ENCODE measurements at places on chromosomes 7 and 10.
A peak's percentile ranks its signal among the peaks of the same experiment; 100 is the strongest.

DNA sequence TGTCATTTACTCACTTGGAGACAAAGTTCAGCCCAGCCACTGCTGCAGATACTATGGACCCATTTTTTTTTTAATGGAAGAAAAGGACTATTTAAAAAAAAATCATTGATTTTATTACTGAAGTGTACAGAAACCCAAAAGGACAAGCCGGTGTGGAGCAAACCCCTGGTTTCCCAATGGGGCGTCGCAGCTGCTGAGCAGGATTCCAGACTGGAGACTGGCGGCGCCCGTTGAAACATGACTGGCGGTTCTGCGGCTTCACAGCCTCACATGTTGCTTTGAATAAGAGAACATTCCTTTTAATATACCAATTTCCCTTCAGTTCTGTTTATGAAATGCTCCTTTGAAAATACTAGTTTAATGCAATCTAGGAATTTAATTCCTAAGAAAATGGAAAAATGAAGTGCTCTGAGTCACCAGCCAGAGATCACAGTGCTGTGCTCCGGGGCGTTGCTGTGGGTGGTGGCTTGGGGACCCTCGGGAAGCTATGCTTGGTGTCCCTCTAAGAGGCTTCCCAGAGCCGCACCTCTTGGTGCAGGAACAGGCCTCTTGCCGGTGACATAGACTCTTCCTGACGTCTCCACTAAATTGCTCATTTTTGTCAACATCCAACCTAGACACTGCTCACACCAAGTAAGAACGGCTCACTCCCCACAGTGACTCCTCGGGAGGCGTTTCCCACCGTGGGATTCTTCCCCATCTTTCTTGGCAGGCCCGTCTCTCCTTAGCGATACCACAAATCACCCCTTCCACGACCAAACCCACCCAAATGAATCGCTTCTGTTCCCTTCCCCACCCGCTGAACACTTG lies 12.0 kb upstream of the VIPR2 start:
- DNase-seq, result no peak

GRCh38 chr10:43683451-43684291 lies 35.0 kb upstream of the ZNF32 start:
- DNase-seq, result peak; percentile 40

DNA sequence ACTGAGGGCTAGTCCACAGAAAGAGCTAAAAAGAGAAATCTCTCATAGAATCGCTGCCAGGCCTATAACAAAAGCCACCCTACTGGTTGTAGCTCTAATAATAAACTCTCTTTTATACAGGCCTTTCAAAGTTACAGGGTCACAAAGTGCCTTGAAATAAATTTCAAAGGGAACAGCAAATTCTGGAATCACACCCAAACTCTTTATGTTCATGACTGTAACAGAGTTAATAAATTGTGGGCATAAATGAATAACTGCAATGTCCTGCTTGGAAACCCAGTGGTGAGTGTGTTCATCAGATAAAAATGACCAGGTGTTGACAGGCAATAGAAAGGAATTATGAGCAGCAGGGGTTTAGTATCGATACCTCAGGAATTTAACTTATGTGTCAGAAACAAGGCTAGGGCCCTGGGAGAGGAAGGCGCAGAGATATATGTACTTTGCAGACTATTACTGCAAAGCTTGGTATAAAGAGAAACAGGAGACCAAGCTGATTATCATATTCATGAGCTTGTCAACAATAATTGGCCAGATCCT lies 9.3 kb downstream of the CDC14C start:
- no peak for DNase-seq

- peak; percentile 70 for DNase-seq
Observed at GRCh38 chr10:102644066-102644645, at the start of gene TRIM8. TRIM8 (plus strand) TSS chr10:102644479; CDS start chr10:102644618, 139 bp downstream.

GRCh38 chr7:109901926-109902325 lies 1189.0 kb upstream of the LRRN3 start:
- no peak for DNase-seq

GRCh38 chr7:94182721-94183120 lies 178.6 kb upstream of the BET1 start:
- DNase-seq, result no peak

- no peak for DNase-seq
Observed at GRCh38 chr10:34835908-34836508, 20.9 kb upstream of the PARD3 start.

GRCh38 chr10:62856021-62856420 lies 39.9 kb upstream of the EGR2 start:
- DNase-seq, result no peak

DNA sequence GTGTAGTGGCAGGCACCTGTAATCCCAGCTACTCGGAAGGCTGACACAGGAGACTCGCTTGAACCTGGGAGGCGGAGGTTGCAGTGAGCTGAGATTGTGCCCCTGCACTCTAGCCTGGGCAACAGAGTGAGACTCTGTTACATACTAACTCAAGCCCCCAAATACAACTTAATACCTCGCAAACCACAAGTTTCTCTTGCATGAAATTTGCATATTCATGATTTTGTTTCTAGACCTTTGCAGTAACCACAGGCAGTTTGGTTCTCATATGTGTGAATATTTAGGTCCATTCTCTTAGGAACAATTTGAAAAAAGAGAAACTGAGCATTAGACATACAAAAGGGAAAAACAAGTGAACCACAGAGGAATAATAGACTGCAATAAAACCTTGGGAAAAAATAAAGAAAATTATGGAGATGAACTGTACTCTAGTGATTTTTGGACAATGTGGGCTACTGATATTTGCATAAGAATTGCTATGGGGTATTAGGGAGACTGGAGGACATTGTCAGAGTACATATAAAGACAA lies 77.0 kb downstream of the ZNF277 start:
- no peak for DNase-seq

DNA sequence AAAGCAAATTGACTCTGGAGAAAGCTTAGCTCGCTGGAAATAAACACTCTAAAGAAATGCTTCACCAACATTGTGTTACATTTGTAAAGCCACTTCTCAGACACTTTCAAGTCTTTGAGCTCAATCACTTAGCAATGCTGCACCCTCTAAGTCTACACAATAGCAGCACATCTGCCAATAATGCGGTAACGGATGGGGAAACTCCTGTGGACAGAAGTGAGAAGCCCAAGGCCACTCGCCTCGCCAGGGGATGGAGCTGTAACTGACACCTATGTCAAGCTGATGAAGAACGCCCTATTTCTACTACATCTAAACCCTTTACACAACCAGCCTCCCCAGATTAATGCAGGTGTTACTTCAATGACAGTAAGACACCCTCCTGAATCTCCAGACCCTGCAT lies 167.7 kb downstream of the SFMBT2 start:
- DNase-seq, result no peak

DNA sequence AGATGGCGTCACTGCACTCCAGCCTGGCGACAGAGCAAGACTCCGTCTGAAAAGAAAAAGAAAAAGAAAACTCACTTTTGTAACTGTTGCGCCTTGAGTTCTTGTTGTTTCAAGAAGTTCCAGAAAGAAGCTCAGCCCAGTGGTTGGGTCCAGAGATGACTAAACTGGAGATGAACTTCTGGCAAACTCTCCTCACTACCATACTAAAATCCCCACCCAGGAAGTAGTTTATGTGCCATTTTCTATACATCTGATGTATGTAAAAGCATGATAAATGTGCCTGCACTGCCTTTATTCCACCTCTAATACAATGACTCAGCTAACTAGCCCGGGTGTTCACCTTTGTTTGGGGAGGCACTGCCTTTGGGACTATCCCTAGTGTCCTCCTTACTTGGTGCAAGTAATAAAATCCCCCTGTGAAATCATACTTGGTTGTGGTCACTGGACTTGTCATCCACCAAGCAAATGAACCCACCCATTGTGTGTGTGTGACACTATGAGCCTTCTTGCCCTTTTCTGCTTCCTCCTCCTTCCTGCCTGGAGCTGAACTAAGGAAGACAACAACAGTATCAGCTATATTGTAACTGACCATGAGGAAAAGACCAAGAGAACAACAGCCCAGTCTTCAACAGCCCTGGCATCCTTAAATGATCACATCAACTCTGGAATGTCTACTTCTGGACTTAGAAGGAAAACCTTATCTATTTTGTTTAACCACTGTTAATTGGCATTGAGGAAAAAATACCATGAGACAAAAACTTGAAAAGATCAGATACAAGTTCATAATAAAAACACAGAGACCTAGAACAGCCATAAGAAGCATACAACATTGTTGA lies 33.6 kb downstream of the JMJD1C start:
- no peak for DNase-seq

GRCh38 chr7:44709945-44710596 lies 38.6 kb upstream of the ZMIZ2 start:
- DNase-seq, result no peak

DNA sequence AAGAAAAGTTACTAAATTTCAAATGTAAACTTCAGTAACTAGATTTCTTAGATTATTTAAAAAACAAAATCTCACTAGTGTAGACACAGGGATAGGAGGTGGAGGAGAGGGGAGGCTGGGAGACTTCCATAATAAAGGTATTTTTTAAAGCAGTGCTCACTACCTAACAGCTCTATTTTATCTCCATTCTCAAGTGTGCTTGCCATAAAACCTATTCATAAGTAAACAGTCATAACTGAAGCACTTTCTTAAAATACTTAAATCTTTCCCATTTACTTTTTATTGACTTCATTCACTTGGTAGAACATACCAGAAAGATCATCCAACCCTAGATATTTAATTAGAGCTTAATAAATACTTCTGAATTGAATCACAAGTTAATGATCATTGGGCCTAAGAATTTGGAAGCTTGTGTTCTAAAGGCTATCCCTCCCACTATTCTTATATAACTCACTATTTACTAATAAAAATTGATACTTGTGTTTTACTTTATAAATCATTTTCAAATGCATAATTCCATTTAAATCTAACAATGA lies 107.4 kb downstream of the SNX13 start:
- no peak for DNase-seq

- DNase-seq, result no peak
Observed at GRCh38 chr10:78894089-78894840, 174.5 kb upstream of the ZMIZ1 start.

DNA sequence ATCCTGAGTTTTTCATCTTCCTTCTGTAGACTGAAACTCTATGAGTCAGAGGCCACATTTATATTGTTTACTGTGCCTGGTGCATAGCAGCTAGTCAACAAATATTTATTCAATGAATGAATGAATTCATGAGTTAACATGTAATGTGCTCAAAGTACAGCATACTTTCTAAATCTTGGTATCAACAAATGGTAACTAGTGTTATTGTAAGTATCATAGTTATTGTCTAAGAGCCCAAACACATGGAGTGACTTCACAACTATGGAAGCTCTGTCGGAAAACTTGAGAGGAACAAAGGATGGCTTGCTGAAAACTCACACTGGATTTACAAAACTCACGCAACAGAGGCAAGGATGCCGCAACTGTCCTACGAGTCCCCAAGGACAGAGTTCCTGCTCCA lies 35.9 kb downstream of the DENND2A start:
- no peak for DNase-seq

DNA sequence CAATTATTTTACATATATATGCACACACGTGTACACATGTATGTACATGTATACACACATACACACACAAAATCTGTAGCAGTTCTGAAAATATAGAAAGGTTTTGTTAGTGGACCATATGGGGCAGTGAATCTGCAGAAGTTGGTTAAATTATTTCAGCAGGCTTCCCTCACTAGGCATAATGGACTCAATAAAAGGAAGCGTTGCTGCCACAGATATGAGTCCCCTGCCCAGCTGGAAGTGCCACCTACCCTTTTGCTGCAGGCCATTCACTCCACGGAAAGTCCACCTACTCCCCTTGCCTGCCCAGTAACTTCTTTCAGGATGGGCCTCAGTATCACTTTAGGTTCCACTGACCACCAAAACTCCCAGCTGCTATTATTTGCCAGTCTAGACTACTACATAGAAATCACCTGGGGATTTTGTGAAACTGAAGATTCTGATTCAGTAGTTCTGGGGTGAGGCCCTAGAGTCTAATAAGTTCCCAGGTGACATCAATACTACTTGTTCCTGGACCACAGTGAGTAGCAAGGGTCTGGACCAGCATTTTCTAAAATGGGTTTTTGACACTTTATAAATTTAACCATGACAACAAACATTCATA lies 29.3 kb upstream of the CROT start:
- no peak for DNase-seq

GRCh38 chr10:89274928-89275327 lies 23.4 kb upstream of the LIPA start:
- no peak for DNase-seq

- no peak for DNase-seq
Observed at GRCh38 chr10:93680412-93681047, 21.9 kb downstream of the FRA10AC1 start.

DNA sequence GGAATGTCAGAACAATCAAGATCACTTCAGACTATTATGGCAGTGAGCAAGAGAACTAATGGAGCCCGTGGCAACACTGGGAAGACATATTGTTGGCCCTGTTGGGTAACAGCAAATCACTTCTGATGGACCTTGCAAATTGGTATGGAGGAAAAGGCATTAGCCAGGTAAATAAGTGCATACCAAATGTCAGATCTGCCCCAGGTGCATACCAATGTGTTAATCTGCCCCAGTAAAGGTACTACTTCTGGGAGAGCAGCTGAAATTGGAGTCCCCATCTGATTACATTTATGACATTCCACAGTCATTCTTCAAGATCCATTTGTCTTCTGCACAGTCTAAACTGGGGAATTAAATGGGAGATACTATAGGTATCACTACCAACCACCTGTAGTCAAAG lies 3.7 kb upstream of the SGMS1 start:
- no peak for DNase-seq

DNA sequence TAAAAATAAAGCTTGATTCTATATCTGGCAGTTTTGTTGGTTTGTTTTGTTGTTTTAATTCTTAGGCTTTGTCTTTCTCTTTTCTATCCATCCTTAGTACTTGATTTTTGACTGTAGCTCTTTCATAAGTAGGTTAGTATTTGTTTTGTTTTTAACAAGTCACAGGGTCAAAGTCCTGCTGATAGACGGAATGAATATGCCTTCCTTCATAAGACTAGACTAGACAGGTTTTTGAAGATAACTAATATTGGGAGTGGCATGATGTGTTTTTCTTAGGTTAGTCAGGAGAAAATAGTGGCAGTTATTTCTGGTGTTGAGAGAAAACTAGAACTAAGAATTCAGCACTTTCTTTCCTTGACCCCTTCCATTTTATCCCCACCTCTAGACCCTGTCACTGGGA lies 50.4 kb downstream of the CASD1 start:
- no peak for DNase-seq

- no peak for DNase-seq
Observed at GRCh38 chr10:105252911-105253310, 611.8 kb downstream of the SORCS3 start.

- DNase-seq, result peak; percentile 60
Observed at GRCh38 chr7:99379043-99379577, 4.6 kb downstream of the ARPC1B start.

DNA sequence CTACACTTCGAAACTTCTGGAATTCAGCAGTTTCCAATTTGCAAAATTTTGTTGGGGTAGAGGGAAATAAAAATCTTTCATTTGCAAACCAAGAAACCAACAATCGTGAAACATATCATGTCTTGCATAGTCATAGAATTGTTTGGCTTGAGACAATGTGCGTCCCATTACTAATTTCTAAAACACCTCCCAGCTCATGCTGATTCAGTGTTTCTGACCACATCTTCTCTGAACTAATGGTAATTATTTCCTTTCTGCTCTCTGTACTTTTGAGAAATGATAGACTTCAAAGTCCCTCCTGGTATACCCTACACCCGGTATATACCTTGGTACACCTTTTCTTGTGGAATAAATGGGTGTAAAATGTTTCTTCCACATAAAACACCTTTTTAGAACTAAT lies 41.8 kb upstream of the TSPAN13 start:
- DNase-seq, result no peak

Measured in CD4-positive, alpha-beta T cell treated with Interleukin-17A for 4 hours (primary cell).